ENCODE measurements at places on chromosomes 6 and 20. TPM values are rescaled to one million over a fixed set of nuclear protein-coding genes. Genes with fewer than 3 reads are reported as not detected.
A peak's percentile ranks its signal among the peaks of the same experiment; 100 is the strongest.

DNA sequence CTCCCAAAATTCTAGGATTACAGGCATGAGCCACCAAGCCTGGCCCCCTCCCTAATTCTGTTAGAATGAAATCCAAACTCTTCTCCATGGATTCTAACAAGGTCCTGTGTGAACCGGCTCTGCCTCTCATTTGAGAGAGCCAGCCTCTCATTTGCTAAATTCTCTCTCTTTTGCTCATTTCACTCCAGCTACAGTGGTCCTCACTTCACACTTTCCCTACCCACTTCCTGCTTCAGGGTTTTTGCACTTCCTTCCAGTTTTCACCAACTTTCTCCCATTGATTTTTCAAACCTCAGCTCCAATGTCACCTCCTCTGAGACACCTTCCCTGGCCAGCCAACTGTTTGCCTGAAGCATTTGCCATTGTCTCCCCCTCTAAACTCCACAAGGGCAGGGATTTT, 5.1 kb downstream of the COX4I2 start:
- H3K27me3 ChIP-seq: peaks cover 11% of the 10 kb centered on the region
- H3K36me3 ChIP-seq: no peaks in the 10 kb centered on the region
- H3K27ac ChIP-seq: no peak overlapping the region

The MAFB gene
- total RNA-seq: 84.1 TPM

DNA sequence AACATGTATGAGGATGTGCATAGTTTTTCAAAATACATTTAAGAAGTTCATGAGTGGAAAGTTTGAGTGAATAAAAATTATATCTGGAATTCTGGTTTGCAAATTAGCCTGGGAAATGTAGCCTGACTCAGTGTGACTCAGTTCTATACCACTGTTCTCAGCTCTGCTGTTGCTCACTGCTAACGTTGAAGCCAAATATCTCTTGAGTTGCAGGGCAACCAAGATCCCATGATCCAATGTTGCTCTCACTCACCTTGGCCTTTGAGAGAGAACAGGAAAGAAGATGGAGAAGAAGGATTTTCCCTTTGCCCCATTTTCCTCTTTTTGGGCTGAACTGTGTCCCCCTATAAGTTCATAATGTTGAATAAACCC, 28.9 kb downstream of the PSMB9 start:
- no peaks in the 10 kb centered on the region for H3K27me3 ChIP-seq
- H3K4me1 ChIP-seq: peaks cover 8% of the 10 kb centered on the region
- no peak overlapping the region for H3K27ac ChIP-seq
- no peak overlapping the region for H3K4me3 ChIP-seq

DNA sequence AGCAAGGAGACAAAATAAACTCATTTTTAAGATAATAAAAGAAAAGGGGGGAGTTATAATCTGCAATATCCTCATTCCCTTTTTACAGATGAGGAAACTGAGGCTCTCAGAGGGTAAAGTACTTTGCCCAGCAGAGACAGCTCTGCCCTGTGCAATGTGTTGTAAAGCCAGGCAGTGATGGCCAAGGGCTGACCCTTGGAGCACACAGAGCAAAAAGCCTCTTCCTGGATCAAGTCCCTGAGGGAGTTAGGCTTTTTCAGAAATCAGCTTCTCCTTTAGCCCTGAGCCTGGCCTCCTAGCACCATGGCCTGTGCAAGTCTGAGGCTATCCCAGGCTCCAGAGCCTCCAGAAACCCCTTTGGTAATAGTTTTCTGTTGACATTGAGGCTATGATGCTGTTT, 234.8 kb downstream of the PHACTR1 start:
- no peaks in the 10 kb centered on the region for H3K4me1 ChIP-seq
- DNase-seq: no peak
- no peak overlapping the region for H3K4me3 ChIP-seq

The CDH26 gene
- total RNA-seq: 2.7 TPM

GRCh38 chr6:35302604-35303241, 5.1 kb downstream of the DEF6 start:
- H3K4me1 ChIP-seq: no peaks in the 10 kb centered on the region
- H3K27me3 ChIP-seq: no peaks in the 10 kb centered on the region
- DNase-seq: no peak
- no peak overlapping the region for H3K27ac ChIP-seq
- no peaks in the 10 kb centered on the region for H3K36me3 ChIP-seq
- no peak overlapping the region for H3K4me3 ChIP-seq

DNA sequence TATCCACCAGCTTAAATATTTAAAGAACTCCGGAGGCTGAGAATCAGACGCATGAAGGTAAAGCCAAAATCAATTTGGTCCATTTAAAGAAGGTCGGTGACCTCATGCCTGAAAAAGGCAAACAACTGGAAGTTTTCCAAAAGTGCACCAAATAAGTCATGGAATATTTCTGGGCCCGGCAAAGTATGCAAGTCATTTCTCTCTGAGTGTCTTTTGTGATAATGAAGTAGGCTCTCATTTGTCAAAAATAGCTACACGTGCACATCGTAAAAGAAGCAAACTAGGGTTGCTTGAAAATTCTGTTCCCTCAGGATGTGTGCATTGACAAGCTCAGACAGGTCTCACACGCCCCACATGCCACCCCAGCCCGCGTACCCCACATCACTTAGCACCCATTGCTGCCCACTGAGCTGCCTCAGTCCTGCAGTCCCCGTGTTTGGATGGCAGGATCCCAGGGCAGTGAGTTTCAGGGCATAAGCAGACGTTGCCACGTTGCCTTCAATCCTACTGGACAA, 20.5 kb upstream of the PYGB start:
- H3K36me3 ChIP-seq: no peaks in the 10 kb centered on the region
- no peaks in the 10 kb centered on the region for H3K27me3 ChIP-seq
- no peak overlapping the region for H3K27ac ChIP-seq
- H3K4me3 ChIP-seq: no peak overlapping the region

DNA sequence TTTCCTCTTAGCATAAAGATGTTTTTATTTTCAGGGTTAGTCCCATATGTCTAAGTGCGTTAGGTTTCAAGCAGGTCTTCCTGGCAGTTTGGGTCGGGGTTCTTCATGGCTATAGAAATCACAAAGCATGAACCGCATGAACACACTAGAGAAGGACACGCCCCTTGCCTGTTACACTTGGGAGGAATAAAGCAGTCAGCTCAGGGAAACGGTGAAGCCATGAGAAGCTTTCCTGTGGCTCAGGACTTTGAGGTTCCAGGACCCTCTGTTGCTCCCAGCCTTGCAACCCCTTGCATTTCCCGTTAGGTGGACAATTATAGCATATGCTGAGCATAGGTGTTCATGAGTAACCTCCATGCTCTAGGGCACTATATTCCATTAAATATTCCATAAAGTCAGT, 96.7 kb downstream of the SYCP2 start:
- no peaks in the 10 kb centered on the region for H3K36me3 ChIP-seq
- no peaks in the 10 kb centered on the region for H3K4me1 ChIP-seq
- no peak for DNase-seq

DNA sequence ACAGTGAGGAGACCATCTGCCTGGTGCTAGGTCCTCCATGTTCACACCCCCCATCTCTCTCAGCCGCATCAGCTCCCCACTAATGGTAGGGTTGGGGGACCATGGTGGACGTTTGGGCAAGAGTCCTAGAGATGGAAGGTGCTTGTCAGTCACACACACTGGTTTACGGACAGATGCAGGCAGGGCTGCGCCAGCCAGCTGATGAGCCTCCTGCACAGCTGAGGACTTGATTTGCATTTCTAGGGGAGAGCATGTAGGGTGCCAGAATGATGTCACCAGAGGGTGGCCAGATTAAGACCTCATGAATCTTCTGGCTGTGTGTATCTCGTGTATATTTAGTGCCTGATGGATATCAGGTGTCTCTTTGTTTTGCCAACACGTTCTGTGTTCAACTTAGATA, 28.6 kb downstream of the CST8 start:
- no peak overlapping the region for H3K27ac ChIP-seq
- DNase-seq: no peak
- H3K4me3 ChIP-seq: no peak overlapping the region
- H3K36me3 ChIP-seq: no peaks in the 10 kb centered on the region
- H3K27me3 ChIP-seq: no peaks in the 10 kb centered on the region

- H3K36me3 ChIP-seq: no peaks in the 10 kb centered on the region
- no peak overlapping the region for H3K27ac ChIP-seq
- H3K4me1 ChIP-seq: no peaks in the 10 kb centered on the region
- DNase-seq: no peak
- H3K27me3 ChIP-seq: no peaks in the 10 kb centered on the region
Observed at GRCh38 chr6:88869263-88870020, 94.0 kb downstream of the RNGTT start.

DNA sequence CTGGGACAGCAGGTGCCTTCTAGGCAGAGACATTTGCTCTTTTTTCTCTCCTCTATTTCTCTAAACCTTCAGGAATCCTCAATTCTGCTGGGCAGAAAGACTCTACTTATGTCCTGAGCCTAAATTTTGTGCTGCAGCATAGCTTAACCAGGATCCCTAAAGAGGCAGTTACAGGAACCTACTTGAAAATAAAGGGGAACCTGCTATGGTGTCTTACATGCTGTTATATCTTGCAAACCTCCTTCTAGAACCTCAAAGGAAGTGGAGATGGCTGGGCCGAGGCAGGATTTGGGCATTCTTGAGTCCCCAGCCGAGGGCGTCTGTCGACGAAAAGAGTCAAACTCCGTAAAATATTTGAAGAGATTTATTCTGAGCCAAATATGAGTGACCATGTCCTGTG, 17.1 kb upstream of the GMNN start:
- no peak overlapping the region for H3K27ac ChIP-seq
- DNase-seq: no peak
- no peak overlapping the region for H3K4me3 ChIP-seq
- H3K27me3 ChIP-seq: no peaks in the 10 kb centered on the region

- no peaks in the 10 kb centered on the region for H3K27me3 ChIP-seq
- H3K4me3 ChIP-seq: no peak overlapping the region
- H3K4me1 ChIP-seq: no peaks in the 10 kb centered on the region
- H3K27ac ChIP-seq: no peak overlapping the region
- no peak for DNase-seq
Observed at GRCh38 chr6:47402081-47402480, 75.5 kb upstream of the CD2AP start.

The RRAGD gene
- 21.3 TPM for total RNA-seq

The FRK gene
- 0.78 TPM for total RNA-seq

DNA sequence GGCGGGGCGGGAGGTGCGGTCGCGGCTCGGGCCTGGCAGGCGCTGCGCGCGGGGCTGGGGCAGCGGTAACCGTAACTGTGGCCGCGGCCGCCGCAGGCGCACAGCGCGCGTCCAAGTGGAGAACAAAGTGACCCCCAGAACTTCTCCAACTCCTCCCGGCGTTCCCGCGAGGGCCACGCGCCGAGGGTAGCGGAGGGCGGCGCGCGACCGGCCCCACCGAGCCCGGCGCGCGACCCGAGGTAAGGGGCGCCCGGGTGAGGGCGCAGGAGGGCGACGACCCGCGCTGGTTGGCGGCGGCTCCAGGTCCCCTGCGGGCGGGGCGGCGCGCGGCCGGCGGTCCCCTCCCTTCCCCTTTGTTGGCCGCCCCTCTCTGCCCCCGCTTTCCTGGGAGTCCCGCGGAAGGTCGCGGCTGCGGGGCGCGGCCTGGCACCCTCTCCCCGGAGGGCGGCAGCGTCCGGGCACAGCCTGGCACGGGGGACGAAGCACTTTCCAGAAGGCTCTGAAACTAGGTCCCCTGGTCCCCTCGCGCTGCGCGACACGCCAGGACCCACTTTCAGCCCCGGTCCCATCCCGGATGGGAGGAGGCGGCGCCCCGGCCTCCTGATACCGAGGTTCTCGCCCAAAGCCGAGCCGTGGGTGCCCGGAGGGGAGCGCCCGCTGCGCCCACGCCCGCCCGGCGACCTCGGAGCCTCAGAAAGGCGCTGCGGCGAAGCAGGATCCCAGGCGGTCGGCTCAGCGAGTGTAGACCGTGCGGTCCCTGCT, at the start of gene TIAM2:
TIAM2 (plus strand) TSS at position 62 of the 762 bp plus-strand sequence. CDS start 133,909 bp downstream, outside the sequence.
- H3K4me3 ChIP-seq: peak within 1 kb of the TSS; percentile 48
- H3K27me3 ChIP-seq: peaks cover 27% of the 10 kb centered on the region
- H3K4me1 ChIP-seq: peaks cover 9% of the 10 kb centered on the region
- no peak within 1 kb of the TSS for H3K27ac ChIP-seq
- no peak for DNase-seq

GRCh38 chr6:115783402-115784061, 277.2 kb downstream of the FRK start:
- DNase-seq: peak; percentile 7
- H3K36me3 ChIP-seq: no peaks in the 10 kb centered on the region
- H3K4me3 ChIP-seq: no peak overlapping the region
- no peak overlapping the region for H3K27ac ChIP-seq
- H3K4me1 ChIP-seq: no peaks in the 10 kb centered on the region
- H3K27me3 ChIP-seq: no peaks in the 10 kb centered on the region

Measured in tibial nerve (tissue), 4 donors.